ENCODE measurements at places on chromosomes 3 and 15.

DNA sequence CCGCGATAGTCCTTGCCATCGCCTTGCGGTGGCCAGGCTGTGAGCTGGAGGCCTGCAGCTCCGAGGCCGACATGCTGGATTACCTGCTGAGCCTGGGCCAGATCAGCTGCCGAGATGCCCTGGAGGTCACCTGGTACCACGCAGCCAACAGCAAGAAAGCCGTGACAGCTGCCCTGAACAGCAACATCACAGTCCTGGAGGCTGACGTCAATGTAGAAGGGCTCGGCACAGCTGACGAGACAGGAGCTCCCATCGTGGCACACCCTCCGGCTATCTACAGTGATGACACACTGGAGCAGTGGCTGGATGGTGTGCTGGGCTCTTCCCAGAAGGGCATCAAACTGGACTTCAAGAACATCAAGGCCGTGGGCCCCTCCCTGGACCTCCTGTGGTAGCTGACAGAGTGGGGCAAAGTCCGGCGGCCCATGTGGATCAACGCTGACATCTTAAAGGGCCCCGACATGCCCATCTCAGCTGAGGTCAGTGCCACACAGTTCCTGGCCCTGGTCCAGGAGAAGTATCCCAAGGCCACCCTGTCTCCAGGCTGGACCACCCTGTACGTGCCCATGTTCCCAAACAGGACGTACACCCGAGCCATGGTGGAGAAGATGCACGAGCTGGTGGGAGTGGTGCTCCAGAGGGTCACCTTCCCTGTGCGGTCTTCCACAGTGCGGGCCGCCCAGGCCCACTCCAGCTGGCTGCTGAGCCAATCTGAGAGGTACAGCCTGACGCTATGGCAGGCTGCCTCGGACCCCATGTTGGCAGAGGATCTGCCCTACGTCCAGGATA lies 70.2 kb downstream of the FAM43A start:
- no peak for DNase-seq

DNA sequence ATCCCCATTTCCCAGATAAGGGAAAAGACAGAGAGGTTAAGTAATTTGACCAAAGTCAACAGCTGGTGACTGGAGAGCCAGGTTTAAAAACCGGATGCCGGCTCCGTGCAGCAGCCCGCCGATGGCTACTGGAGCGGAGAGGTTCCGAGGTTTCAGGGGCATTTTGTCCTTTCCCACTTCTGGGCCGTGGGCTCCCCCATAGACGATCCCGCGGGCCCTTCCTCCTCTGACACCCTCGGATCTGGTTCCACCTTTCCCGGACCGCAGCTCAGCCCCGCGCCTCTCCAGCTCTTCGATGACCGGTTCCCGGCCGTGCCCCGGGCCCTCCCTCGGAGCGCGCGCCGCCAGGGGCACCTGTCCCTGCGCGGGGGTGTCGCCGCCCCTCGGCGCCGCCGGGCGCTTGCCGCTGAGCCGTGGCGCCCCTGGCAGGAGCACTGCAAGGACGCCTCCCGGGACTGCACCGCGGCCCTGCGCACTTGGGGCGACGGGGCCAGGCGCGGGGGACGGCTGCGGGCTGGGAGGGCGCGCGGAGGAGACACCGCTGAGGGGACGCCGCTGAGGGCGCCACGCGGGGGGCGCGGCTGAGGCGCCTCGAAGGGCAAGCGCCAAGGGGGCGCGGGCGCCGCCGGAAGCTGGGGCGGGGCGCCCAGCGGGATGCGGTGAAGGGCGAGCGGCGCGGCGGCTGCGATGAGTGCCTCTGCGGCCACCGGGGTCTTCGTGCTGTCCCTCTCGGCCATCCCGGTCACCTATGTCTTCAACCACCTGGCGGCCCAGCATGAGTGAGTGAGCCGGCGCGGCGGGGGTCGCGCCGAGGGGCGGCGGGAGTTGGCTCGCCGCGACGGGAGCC lies at the start of gene TM6SF1:
TSS of gene TM6SF1 (plus strand) at position 652 of the 847 bp plus-strand sequence. CDS start at position 688, 36 bp downstream.
- DNase-seq: no peak

DNA sequence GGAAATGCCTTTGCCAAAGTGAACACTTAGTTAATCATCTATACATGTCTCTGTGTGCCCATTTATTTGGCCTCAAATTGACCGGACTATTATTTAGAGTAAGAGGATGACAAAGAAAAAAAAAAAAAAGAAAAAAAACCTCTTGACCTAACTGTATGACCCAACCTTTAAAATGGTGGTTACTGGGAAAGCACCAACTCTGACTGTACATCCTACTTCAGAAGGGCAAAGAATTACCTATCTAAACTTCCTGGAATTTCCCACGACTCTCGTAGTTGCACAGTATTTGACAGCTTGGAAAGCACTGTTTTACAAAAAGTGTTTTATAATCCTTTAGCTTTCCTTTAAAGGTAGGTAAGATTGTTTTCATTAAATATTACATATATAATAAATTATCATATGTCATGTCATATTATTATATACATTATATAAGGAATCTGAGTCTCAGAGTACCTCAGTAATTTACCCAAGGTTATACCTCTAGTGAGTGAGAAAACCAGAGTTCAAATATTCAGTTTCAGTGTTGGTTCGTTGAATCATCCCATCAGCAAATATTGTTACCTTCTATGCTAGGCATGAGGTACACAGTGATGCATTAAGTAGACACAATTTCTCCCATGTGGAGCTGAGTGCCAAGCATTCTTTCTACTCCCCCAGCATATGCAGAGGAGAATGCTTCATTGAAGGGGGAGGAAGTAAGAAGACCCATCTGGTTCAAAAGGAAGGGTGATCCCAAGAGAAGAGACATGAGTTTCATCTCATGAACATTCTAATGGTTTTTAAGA lies 5.0 kb downstream of the BCL2A1 start:
- no peak for DNase-seq

DNA sequence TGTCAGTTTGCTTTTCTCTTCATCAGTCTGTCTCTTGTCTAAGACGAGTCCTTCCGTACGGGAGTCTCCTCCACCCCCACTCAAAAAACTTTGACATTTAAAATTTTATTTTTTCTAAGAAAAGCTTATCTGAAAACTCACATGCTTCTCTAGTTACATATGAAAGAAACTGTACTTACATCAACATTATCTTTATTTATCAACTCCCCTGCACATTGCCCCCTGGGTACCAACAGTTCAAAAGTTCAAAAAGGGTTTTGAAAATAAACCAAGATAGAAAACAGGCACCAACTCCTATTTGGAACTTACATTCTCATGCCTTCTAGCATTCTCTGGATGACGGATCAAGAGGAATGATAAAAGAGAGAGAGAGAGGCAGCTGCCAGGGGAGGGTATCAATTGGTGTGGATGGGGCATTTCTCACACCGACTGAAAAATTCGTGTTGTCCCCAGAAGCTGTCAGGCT lies 182.5 kb downstream of the FOXP1 start:
- no peak for DNase-seq

- no peak for DNase-seq
Measured at GRCh38 chr15:92095693-92096092, 242.2 kb downstream of the SLCO3A1 start.

- DNase-seq: no peak
Measured at GRCh38 chr15:39388118-39388517, 192.8 kb upstream of the THBS1 start.

Measured in activated T-helper 1 cell treated with Interleukin-2 at 50 U/mL for 16 hours (primary cell).